ENCODE measurements at places on chromosomes 1 and 21.
A peak's percentile ranks its signal among the peaks of the same experiment; 100 is the strongest.

GRCh38 chr1:60502506-60502905 is 428.9 kb upstream of the C1orf87 start:
- no peak for DNase-seq

DNA sequence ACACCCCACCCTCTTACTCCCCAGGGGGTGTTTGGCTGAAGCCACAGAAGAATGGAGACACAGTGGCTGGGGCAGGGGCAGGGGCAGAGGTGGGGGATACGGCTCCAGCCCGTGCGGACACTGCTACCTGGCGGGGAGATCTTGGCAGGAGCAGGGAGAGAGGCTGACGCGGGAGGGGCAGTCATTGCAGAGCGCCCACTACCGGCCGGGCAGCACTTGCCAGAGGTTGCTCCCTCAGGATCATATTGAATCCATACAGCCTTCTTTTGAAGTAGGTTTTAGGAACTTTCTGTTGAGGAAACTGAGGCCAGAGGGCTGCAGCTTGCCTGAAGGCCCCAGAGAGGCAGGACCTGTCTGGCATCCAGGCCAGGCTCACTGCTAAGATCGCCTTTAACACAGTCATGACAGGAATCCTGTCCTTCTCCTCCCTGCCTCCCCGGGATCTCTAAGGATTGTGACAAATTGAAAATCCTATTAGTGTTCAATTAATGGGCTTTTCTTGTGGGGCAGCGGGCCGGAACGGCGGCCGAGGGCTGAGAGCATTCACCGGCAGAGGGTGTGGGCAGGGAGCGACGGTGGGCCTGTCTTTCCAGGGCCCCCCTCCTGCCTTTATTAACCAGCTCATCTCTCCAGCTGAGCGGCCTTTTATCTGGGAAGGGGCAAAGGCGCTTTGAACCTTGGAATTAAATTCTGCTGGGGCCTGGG is 65.5 kb upstream of the WNT4 start:
- DNase-seq = no peak

GRCh38 chr1:94804442-94804837 is 15.7 kb upstream of the SLC44A3 start:
- no peak for DNase-seq

GRCh38 chr1:108678706-108679105 is 13.4 kb upstream of the PRPF38B start:
- DNase-seq = no peak

DNA sequence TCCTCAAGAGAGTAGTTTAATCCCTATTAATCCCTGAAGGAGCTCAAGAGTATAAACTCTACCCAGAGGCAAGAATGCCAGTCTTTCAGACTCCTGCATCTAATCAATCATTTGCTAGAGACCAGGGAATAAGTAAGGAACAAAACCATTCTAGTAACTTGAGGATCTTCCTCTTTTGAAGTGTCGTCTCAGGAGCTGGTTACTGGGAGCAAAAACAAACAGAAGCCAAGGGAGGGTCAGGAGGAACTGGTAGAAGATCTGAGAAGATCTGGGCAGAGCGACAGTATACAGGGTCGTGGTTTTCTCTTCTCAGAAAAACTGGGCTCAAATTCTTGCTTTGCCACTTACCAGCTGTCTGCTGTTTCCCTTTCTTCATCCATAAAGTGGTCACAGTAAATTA is 69.3 kb downstream of the RPS6KA1 start:
- DNase-seq = no peak

GRCh38 chr1:241531195-241532161 is 700 bp upstream of the KMO start:
- DNase-seq = no peak

GRCh38 chr1:29333008-29333407 is 96.7 kb downstream of the PTPRU start:
- no peak for DNase-seq

DNA sequence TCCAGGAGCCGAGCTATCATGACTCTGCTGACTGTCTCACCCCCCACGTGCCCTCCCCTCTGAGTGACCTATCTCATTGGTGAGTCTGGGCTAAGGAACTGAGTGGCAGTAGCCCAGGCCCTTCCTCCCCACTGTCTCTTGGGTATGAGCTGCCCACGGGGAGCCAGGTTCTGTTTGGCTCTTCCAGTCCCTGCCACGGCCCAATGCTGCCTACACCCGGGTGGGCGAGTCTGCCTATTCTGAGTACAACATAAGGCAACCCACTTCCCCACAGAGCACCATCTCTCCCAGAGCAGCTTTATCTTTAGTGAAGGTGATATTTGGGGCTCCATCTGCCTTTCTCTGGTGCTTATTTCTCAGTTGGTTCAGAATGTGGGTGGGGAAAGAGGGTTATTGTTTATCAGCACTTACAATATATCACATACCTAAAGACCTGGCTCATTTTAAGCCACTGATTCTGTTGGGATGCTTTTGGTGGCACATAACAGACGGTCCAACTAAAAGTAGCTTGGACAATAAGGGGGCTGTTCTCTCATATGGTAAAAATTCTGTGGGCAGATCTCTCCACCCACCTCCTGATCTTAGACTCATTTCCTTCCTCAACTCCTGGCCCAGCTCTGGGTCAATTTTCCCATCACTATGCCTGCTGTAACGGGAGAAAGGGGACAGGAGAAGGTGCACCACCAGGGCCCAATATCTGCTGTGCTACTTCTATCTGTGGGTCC is 27.7 kb upstream of the VWA5B1 start:
- no peak for DNase-seq

DNA sequence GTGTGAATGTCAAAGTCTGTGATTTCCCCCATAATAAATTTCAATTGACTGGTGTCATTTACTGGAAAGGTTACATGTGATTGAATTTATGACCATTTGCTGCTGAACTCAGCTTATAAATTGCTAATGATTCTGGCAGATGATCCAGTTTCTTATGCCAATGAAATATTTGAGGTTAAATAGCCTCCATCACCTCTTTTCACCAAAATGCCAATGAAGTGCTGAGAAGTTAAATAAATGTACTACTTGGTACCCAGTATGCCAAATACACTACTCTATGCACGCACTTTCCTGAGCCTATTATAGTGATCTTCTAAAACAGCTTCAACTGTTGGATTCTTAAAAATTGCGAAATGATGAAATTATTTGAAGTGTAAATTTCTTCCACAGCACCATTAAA is 741.4 kb downstream of the PLA2G4A start:
- DNase-seq = no peak

- DNase-seq = no peak
Measured at GRCh38 chr1:197336571-197336970, 68.5 kb downstream of the CRB1 start.

GRCh38 chr1:203166192-203166940 is 9.3 kb downstream of the MYBPH start:
- DNase-seq = no peak

DNA sequence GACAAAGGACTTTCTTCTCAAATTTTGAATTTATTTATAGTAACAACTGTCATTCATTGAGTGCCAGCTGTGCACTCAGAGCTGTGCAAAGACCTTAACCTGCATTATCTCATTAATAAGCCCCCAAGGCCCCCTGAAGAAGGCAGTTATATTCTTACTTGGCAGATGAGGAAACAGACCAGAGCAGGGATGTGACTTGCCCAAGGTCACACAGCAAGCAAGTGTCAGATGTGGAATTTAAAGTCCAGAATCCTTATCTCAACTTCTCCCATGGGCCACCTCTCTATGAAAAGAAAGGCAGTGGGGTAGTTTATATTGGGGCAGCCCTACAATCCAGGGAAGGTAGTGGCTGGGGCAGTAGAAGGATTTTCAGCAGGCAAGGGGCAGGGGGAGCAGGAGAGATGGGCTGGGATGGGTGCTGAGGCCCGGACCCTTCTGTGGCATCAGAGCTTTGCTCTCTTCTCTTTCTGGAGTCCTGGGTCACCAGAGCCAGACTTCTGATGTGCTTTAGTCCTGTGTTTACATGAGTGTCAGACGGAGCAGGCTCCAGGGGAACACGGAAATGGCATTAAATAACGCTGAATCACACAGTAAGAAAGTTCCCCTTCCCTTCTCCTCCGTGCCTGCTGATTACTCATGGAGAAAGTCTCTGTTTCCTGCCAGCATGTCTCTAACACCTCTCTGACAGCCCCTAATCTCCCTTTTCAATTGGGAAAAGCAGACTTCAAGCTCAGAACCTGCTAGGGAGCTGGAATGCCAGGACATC is 39.5 kb downstream of the EPHB2 start:
- DNase-seq = no peak

- no peak for DNase-seq
Measured at GRCh38 chr1:72483846-72484357, 201.6 kb upstream of the NEGR1 start.

DNA sequence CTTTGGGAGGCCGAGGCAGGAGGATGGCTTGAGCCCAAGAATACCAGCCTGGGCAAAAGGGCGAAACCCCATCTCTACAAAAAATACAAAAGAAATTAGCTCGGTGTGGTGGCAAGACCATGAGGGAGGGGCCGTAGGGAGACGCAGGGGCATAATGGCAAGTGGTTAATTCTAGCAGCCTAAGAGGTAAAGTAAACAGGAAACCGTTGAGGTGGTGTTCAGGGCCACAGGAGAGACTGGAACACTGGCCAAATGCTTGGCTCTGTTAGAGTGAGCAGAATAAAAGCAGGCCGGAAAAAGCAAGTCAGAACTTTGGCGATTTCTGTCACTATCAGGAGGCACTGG is 89.2 kb downstream of the RIPK4 start:
- no peak for DNase-seq

- no peak for DNase-seq
Measured at GRCh38 chr1:79113836-79114235, 107.3 kb upstream of the ADGRL4 start.

- peak; percentile 30 for DNase-seq
Measured at GRCh38 chr1:46535063-46535462, 16.4 kb downstream of the KNCN start.

DNA sequence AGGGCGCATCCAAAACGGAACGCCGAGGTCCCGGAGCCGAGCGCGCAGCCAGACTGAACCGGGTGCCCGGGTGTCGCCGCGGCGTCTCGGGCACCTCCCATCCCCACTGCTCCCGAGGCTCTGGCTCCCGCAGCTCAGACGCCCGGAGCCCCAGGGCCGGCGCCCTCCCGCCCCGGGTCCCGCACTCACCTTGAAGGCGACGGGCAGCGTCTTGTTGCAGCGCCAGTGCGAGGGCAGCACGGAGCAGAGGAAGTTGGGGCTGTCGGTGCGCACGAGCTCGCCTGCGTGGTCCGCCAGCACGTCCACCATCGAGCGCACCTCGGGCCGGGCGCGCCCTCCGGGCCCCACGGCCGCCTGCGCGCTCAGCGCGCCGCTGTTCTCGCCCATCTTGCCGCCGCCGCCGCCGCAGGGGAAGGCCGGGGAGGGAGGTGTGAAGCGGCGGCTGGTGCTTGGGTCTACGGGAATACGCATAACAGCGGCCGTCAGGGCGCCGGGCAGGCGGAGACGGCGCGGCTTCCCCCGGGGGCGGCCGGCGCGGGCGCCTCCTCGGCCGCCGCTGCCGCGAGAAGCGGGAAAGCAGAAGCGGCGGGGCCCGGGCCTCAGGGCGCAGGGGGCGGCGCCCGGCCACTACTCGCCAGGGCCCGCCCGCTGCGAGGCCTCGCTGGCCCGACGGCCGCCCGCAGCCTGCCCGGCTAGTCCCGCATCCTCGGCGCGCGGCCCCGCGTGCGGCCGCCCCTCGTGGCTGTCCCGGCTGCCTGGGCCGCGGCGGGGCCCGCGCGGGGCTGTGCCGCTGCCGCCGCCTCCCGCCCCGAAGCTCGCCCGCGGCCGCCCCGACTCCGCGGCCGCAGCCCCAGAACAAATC is 447 bp downstream of the RUNX3 start:
- peak; percentile 61 for DNase-seq

GRCh38 chr1:177592624-177593023 is 377.2 kb downstream of the SEC16B start:
- DNase-seq = no peak

DNA sequence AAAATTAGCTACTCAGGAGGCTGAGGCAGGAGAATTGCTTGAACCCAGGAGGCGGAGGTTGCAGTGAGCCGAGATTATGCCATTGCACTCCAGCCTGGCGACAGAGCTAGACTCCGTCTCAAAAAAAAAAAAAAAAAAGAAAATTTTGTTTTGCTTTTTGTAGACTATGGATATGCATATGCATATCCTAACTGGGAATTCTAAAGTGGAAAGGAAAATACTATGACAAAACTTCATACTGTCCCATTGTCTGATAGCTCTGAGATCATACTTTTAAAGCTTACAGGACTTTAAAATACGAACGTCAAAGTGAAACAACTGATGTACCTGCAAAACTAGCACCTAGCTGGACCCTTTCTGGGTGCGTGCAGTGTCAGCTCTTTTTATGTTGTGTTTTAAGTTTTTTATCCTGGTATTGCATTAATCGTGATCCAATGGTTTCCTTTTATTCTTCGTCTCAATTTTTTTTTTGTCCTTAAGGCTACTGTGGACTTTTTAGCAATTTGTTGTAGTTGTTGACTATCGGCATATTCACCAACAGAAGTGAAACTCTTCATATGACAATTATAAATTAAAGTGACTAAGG is 19.2 kb downstream of the SPRTN start:
- DNase-seq = no peak

GRCh38 chr1:204478172-204478899 is 16.3 kb downstream of the PIK3C2B start:
- DNase-seq = no peak

Data from CD8-positive, alpha-beta T cell (primary cell).